ENCODE measurements at places on chromosomes 1 and 21.

- peak; percentile 4 for DNase-seq
Measured at GRCh38 chr1:69568421-69569174, 876 bp downstream of the LRRC7 start.

GRCh38 chr1:185495898-185496297 lies 178.9 kb upstream of the IVNS1ABP start:
- no peak for DNase-seq

GRCh38 chr1:175037416-175037815 lies 14.2 kb upstream of the MRPS14 start:
- DNase-seq, result no peak

DNA sequence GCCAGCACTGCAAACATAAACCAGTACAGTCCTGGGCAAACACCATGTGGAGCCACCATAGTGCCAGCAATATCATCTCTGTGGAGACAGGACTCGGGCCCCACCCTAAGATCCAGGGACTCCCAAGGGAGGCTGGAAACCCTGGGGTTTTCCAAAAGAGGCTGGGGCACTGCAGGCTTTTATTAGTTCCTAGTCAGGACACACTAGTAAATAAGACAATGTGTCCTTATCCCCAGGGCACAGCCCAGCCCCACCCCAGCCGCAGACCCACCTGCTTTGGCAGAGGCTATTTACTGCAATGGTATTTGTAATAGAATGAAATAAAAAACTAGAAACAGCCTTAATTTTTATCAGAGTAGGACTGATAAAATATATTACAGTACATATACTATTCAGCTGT lies 486 bp upstream of the GJB3 start:
- DNase-seq, result no peak

- no peak for DNase-seq
Measured at GRCh38 chr1:81802457-81802706, 1.6 kb downstream of the ADGRL2 start.
